ENCODE measurements at places on chromosomes 16 and 17.

DNA sequence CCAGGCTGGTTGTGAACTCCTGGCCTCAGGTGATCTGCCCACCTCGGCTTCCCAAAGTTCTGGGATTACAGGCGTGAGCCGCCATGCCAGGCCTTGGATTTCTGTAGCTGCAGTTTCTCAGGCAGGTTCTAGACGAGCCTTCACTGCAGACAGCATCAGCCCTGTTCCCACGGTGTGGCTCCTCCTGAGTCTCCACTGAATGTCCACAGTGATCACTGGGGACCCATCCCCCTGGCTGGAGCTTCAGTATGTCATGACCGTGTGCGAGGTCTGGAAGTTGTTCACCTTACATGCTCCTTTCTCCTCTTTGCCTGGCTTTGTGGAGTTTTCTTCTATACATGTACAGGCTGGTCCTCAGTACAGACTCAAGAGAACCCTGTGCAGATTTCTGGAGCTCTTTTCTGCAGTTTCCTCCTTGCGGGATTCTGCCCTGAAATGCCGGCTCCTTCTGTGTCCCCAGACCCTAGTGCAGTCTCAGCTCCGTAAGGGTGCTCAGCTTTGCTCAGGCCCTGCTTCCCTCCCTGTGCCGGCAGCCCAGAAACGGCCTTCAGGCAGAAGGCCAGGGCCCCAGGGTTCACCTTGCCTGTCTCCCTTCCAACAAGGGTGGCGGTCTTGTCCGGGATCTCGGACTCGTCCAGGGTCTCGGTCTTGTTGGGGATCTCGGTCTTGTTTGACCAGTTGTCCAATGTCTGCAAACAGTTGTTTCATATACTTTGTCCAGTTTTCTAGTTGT is 14.3 kb upstream of the FASN start:
- no peak for DNase-seq

DNA sequence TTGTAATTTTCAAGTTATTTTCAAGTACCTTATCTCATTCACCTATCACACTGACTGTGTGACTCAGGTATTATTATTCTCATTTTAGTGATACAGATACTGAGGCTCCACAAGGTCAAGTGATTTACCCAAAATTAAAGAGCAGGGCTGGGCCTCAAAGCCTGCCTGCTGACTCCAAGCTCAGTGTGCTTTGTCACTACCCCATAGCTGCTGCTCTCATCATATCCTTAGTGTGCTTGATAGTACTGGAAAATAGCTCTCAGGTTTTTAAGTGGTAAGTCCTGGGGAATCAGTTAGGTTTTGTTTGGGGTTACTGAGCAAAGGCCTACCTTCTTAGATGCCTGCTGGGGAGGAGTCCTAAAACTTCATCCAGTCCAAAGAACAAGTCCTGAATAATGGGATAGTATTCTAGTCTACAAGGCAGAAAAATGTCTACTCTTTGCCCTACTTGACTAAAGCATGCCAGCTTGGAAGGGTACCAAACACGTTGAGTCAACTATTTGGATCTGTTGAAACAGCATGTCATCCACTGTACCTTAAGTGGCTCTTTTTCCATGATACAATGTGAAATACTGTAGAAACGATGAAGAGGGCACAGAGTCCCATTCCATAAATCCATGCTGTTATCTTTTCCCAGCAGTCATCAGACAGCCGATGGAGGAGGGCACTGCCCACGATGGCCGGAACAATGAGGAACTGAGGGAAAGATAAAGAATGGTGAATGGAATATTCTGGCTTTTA is 10.7 kb downstream of the MMD start:
- DNase-seq, result no peak

- DNase-seq, result no peak
Measured at GRCh38 chr16:50305441-50306061, 39.2 kb downstream of the ADCY7 start.

DNA sequence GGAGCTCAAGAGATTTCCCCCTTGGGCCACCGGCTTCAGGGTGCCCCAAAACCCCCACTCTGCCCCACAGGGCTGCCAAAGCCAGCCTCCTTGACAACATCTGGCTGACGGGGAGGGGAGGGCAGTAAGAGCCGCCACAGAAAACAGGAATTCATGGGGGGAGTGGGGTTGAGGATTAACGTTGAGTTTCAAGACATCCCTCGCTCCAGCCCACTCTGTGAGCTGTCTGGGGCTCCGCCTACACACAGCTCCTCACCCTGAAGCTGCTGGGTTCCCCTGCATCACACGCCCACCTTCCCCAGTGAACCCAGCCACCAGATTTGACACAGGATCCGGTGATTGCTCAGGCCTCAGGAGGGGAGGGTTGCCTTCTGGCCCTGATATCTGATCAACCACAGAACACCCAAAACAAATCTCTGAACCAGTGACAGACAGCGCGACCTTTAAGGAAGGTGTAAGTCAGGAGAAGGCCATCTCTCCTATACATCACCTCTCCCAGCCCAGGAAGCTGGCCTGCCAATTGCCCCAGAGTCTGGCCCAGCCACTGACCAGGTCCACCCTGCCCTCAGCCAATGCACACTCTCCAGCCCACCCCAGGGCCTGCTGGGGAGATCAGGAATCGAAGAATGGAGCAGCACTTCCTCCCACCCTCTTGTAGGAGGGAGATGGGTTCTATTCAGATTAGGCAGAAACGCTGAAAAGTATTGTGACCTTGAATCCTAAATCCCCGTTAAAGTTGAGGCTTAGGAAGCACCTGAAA is 132.1 kb downstream of the CLEC16A start:
- no peak for DNase-seq
